ENCODE measurements at places on chromosomes 5 and 9. TPM values are rescaled to one million over a fixed set of nuclear protein-coding genes. Genes with fewer than 3 reads are reported as not detected.

The SPINK5 gene
- total RNA-seq = not detected

The FGF1 gene
- not detected for total RNA-seq

The IFNK gene
- not detected for total RNA-seq

The TAF11L5 gene
- not detected for total RNA-seq

The GLRA1 gene
- not detected for total RNA-seq

The GARIN3 gene
- not detected for total RNA-seq

The MTREX gene
- 35.9 TPM for total RNA-seq

The DOCK2 gene
- 23.9 TPM for total RNA-seq

The SV2C gene
- not detected for total RNA-seq

The PRRX2 gene
- total RNA-seq = 0.87 TPM

The SLC44A1 gene
- total RNA-seq = 82.8 TPM

- no peak for DNase-seq
Observed at GRCh38 chr5:116566251-116566650, 8.4 kb downstream of the SEMA6A start.

DNA sequence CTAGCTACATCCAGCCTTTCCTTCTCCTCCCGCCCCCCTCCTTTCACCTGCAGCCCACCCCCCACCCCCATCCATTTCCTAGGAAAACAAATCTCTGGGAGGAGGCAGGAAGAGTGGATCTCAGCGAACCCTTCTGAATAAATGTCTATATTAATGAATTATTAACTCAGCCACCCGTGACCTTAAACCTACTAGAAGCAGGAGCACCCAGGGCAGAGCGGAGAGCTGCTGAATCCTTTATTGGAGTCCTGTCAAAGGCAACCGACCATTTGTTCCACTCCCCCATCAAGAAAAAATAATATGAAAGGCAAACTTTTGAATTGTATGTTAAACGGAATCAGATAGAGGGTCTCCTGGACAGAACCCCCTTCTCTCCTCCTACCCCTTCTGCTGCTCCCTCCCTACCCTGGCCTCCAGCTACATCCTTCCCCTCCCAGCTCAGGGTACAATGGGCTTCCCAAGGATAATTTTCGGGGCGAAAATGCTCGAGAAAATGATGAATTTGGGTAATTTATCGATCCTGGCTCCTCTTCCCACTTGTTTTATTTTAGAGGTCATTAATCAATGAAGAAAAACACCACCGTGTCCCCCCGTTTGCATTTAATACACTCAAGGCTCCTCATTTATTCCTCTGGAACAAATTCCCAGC, 3.3 kb upstream of the PRDM6 start:
- no peak for DNase-seq

DNA sequence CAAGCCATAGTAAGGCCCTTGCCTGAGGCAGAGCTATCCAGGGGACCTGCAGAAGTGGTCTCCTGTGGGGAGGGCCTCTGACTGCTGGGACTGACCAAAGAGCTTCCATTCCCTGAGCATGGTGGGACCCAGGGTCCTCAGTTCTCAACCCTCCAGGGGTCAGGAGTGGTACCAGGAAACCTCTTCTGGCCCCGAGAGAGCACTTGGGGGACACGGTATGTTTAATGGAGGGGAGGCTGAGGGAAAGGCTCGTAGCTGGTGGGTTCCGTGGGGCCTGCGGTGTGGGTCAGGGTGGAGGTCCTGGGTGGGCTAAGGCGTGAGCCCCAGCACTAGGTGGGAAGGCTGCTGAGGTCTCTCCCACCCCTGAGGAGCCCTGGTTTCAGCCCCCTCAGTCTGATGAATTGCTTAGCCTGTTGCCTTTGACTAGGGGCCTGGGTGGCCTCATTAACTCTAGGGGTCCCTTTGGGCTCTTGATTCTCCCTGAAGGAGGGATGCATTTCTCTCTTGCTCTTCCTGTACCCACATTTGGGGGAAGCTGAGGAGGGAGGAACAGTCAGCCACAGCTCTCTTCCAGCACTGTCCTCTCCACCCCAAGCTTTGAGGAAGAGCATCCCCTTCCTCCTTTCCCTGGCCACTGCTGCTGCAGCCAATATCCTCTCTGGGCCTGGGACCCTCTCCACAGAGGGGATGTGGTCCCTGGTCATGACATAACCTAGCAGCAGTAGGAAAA, 34.0 kb downstream of the CSF1R start:
- no peak for DNase-seq

- peak; percentile 88 for DNase-seq
Observed at GRCh38 chr5:177133096-177133852, at the start of gene NSD1. Gene NSD1 (plus strand): TSS chr5:177133773. CDS start chr5:177135104, 1,331 bp downstream.

DNA sequence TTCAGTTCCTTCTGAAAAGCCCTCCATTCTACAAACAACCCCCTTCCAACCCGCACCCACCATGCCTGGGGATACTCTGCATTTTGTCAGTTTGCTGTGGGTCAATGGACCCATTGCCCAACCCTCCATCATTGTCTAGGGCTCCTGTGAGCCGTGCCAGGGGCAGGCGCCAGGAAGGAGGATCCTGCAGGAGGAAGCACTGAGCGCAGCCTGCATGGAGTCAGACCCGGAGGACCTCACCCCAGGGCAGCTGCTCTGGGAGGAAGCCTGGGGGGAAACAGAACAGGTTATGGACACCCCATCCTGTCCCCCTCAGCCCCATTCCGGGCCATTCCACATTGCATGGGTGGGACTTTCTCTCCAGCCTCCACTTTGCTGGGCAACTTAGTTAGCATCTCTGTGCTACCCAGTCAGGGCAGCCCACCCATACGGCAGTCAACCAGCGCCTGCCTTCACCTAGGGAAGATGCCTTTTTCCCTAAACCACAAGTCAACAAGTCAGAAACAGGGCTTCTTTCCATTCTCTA, 48.6 kb upstream of the VDAC1 start:
- DNase-seq = no peak

GRCh38 chr9:104775976-104776375, 12.0 kb downstream of the NIPSNAP3B start:
- no peak for DNase-seq

DNA sequence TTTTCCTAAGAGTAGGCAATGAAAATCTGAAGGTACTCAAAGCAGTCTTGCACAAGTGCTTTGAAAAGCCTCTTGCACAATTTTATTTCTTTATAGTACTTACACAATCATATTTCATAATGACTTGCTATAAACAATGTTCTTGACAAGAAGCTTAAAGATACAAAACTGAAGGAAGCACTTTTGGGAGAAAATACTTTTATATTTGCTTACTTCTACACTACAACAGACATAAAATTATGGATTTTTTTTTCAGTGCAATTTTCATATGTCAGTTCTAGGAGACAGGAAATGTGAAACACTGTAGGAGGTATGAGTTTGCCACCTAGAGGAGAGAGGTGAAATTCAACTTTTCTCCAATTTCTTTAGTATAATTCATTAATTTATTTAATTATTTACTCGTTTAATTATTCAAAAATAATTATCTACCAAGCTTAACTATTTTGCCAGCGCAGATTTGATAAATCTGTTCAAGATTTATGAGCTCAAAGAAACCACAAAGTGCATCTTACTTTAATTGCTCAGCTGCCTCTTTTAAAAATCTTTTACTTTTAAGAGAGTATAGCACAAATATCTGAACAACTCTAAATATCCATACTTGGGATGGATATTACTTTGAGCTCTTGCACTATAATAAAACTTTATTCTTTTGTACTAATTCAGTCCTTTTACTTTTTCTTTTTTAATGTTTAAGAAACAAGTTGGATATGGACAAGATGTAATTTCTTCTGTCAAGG, 29.0 kb upstream of the CDKN2B start:
- no peak for DNase-seq

- peak; percentile 71 for DNase-seq
Observed at GRCh38 chr9:133237035-133237731, 28.1 kb upstream of the OBP2B start.

GRCh38 chr9:121357011-121357410, 13.0 kb downstream of the STOM start:
- DNase-seq = no peak

DNA sequence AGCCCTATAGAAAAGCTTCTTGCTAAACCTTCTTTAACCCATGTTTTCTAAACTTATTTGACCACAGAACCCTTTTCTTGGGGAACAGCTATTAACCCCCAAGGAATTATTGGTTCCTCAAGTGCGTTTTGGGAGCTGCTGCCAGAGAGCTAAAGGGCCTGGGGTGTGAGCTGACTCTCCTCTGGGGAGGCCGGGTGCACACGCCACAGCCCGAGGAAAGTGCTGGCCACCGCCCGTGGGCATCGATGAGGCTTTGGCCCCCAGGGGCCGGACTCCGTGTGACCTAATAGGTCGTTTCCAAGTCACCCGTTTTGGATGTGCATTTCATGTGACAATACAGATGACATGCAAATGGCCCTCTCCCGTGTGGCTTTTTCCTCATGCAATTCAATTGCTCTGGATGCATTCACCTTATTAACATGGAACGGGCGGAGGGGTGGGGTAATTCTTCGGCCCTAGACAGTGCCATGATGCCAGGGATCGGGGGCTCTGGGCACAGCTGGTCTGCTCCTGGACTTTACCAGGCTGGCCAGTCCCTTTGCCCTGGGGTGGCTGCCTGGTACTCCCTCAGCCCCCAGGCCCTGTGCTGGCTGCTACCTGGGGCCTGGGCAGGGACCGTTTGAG, 19.5 kb downstream of the PLPP7 start:
- DNase-seq = no peak

- no peak for DNase-seq
Observed at GRCh38 chr9:116499986-116500871, 186.9 kb upstream of the TRIM32 start.

- no peak for DNase-seq
Observed at GRCh38 chr5:158754018-158754514, 345.6 kb downstream of the EBF1 start.

- no peak for DNase-seq
Observed at GRCh38 chr5:72445969-72446368, 61.2 kb downstream of the ZNF366 start.

DNA sequence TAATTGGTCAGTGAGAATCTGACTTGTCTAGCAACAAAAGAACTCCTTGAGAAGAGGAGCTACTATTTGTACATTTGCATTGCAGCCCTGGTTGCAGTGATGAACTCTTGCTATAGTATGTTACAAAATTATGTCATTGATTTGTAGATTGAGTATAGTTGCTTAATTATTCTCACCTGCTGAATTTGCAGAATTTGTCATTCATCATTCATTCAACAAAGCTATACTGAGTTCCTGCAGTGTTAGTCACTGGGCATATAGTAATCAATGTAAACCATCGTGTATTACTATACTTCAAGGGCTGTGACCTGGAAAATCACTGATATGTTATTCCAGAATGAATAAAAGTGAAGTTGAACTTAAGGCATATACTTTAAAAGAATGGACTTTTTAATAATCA, 50.1 kb downstream of the SLC1A3 start:
- DNase-seq = no peak

DNA sequence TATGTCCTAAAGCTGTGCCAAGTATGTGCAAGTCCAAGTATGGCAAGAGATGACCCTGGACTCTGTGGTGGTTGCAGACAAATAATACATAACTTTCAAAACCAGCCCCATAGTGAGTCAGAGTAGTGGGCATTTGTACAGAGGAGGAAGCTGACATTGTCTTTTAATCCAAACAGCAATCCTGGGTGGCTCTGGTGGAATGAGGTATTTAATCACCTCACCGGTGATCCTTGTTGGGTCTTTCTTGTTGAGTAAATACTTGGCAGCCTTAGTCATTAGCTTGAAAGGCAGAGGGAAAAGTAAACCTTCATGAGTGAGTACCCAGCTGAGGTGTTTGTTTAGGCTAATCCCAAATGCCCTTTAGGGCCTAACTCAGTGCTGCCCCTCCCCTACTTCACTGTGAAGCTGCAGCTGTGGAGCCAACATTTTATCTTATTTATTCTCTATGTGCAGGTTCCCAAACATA, 148.7 kb upstream of the SLC12A2 start:
- DNase-seq = peak; percentile 36

- no peak for DNase-seq
Observed at GRCh38 chr9:127129718-127130085, 7.3 kb upstream of the ANGPTL2 start.

GRCh38 chr5:107874795-107875194, 204.1 kb upstream of the EFNA5 start:
- DNase-seq = no peak

DNA sequence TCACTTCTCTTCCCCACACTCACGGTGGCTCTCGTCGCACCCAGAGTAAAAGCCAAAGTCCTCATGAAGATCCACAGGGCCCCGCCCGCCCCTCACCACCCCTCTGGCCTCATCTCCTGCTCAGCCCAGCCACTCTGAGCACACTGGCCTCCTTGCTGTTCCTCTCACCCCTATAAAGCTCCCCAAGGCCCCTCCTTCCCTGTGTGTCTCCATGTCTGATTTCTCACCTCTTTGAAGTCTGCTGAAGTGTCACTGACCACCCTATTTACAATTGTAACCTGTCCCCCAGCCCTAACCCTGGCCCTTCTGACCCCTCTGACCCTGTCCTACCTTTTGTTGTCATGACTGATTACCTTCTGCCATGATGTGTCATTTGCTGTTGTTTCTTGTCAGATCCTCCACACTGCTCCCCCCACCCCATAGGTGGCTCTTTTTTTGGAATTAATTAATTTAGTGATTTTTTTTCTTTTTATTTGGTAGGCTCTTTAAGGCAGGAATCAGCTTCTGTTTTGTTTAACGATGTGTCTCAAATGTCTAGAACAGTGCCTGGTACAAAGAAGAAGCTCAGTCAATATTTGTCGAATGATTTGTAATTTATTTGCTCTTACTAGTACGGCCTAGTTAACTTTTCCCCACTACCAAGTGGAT, 90.2 kb downstream of the IQGAP2 start:
- DNase-seq = no peak

- no peak for DNase-seq
Observed at GRCh38 chr5:95393279-95393678, 2.1 kb downstream of the FAM81B start.

DNA sequence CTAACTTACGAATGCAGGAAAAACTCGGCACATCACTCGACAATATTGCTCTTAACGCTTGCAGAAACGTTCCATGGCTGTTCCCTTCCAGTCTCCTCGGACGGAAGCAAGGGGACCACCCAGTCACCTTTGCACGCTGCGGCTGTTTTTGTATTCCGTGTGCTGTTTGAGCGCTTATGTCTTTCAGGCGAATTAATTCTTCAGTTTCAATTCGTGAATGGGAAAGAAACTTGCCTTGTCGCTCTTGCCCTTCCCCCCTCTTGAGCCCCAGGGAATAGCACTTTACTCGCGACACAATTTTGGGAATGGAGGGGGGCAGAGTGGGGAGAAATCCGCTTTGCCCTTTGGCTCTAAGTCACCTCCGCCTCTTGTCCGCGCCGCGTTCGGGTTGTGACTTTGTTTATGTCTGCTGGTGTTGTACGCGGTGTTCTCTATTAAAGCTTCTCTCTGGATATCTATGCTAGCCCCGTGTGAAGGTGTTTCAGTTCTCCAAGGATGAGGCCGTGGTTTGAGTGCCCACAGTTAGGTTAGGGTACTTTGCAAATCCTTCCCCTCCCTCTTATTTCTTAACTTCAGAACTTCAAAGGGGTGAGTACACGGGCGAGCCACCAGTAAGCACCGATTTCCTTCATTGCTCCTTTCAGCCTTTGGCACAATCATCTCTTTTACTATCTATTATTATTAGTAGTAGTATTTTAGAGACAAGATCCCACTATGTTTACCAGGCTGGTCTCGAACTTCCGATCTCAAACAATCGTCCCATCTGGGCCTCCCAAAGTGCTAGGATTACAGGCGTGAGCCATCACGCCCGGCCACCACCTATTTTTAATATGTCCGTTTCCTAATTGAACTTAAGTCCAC, 2.7 kb downstream of the FOXB2 start:
- DNase-seq = no peak
